Mammary epithelial cell (primary cell): ENCODE measurements at places on chromosomes 3 and 15.

DNA sequence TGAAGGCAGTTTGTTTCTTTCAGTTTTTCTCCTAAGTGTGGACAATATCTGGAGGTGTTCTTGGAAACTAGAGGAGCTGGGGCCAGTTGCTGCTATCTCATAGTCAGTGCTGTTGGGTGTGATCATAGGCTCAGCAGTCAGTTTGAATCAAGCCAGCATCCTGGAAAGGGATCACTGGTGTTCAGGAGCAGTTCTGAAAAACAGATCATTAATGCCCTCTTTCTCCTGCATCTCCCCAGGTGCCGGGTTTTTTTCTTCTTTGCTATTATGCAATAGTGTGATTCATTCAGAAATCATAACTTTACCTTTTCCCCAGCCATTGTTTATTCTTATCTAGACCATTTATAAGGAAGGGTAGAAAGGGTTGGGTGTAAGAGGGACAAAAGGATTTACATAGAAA lies 24.0 kb downstream of the LNP1 start:
- peak; percentile 75 for DNase-seq

DNA sequence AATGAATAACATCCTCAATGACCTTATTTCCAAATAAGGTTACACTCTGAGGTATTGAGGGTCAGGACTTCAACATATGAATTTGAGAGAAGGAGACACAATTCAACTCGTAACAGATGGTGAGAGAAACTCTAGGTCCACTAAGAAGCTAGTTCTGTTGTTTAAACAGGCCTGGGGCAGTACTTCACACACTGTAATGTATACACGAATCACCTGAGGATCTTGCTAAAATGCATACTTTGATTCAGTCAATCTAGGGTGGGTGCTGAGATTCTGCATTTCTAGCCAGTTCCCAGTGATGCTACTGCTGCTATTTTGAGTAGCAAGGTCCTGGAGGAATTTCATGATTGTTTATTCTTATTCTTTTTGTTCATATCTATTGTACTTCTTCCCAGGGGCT lies 186.8 kb downstream of the SATB1 start:
- no peak for DNase-seq

DNA sequence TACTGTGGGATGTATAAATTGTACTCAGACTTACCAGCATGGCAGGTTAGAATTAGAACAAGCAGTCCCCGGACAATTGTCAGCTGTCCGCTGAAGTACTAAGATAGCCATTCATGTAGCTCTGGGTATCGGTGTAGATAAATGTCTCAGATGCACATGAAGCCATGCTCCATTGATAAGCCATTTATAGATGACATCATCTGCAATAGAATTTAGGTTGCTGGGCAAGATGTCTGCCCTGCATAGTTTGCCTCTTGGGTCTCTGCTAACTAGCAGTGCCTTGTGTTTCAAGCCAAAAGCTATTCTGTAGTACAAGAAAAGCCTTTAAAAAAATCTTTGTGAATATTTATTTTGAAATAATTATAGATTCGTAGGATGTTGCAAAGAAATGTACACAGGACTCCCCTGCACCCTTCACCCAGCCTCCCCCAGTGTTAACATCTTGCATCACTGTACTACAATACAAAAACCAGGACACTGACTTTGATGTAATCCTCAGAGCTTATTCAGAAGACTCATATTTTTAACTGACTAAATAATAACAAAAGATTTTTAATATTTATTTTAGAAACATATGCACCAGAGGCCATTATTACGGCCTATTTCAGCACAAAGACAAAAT lies 220.6 kb upstream of the THRB start:
- DNase-seq: no peak

DNA sequence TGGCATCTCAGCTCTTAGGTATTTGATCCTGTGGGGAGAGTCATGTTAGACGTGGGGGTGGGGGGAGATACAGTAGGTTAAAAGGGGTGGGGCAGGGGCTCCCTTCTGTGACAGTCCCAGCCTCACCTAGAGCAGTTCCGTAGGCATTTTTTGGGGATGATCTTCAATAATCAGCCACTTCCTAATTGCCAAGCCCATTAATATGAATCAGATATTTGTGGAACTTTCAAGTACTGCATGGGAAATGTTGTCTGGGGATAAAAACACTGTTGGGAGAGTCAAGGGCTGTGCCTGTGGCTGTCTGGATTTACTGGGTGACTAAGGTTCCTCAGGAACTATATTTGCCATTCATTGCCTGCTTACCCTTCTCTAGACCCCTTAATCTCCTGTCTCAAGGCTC lies 9.5 kb downstream of the C3orf52 start:
- no peak for DNase-seq

GRCh38 chr15:48285329-48286214 lies 45.7 kb upstream of the DUT start:
- peak; percentile 63 for DNase-seq

- DNase-seq: no peak
These were observed 91.4 kb upstream of the PRTG start for GRCh38 chr15:55834331-55834730.

DNA sequence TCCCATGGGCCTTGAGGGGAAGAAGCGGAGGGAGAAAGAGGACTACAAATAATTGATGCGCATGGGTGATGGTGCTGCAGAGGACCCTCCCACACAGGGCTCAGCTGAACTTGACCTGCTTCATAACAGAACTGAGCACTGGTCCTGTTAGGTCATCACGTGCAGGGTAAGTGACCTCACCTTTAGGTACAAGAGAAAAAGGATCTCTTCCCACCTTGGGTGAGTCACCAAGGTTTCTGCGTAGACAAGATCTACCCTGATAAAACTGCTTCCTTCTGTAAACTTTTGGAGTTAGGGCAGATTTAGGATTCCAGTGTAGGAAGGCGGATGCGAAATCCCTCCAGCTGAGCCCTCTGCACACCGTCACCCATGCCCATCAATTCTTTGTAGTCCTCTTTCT lies 67.1 kb downstream of the FEM1B start:
- DNase-seq: peak; percentile 69

- DNase-seq: no peak
These were observed 201.6 kb downstream of the CHST2 start for GRCh38 chr3:143321058-143321769.

DNA sequence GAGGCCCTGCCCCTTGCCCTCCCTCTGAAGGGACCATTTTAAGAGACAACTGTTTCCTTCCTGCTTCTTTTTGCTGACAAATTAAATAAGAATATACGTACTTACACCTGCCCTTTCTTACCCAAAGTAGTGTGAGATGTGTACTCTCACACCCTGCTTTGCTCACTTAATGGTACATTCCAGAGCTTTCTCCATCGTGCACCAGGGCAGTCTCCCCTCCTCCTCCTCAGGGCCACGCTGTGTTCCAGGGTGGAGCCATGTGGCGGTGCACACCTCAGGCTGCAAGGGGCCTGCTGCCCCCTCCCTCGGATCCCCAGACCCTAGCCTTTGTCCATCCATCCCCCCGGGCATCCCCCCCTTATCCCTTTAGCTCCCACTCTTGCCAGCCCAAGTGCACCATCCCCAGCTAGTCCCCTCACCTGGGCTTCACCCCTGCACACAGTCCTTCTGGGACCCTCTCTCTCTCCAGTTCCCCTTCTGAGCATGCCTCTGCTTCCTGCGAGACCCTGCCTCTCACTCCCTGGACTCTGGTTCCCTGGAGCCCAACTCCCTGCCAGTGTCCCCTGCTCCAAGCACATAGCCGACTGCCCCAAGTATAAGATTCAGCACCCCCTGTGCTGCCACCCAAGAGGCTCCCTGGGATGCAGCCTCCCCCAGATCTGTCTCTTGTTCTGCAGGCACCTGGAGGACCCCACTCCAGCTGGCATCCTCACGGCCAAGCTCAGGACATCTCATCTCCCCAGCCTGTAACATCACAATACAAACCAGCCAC lies 89.5 kb upstream of the IQSEC1 start:
- DNase-seq: no peak

DNA sequence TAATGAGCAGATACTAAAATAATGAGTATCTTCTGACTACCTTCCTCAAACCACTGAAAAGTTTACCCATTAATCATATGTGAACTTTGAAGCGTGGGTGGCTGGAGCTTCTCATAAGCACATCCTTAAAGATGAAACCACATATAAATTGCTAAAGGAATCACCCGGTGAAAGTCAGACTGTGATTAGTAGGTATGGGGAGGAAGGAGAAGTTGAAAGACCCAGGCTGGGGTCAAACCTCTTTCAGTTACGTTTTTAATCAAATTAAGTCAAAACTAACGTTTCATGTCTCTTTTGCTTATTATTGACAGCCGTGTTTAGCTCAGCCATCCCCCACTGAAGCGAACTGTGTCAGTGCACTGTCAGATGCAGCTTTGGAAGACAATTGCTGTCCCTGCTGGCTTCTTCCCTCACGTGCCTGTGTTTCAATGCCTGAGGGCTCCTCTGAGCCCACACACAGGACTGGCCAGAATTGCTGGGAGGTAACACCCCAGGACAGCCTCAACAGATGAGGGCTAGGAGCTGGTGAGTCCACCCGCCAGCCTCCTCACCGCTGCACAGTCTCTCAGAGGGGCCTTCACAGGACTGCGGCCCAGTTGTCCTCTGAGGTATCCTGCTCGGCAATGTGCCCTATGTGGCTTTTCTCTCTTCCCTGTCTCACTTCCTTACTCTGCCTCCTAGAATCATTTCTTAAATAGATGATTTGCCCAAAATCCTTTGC lies 29.3 kb upstream of the SH3BP5 start:
- peak; percentile 83 for DNase-seq

GRCh38 chr3:58256511-58256910 lies 18.9 kb downstream of the ABHD6 start:
- no peak for DNase-seq

- peak; percentile 62 for DNase-seq
These were observed at the start of gene PEX5L for GRCh38 chr3:180036671-180037455. TSS of gene PEX5L (minus strand) at chr3:180036937. CDS start at chr3:180036599, 338 bp downstream.

DNA sequence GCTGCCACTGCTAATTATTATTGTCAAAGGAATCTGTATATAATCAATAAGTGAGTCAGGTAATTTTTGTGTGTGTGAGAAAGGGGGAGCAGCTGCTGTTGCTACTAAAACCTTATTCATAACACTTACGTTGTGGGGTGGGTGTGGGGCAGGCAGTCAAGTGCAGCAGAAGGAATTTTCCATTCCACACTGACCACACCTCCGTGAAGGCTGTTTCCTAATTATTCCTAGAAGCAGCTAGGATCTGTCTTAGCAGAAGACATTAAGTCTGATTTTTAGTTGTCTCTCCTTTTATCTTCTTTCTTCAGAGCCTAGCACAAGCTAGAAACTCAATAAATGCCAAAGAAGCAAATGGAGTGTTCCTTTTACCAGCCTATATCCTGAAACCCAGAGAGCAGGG lies 4.0 kb upstream of the U2SURP start:
- no peak for DNase-seq

DNA sequence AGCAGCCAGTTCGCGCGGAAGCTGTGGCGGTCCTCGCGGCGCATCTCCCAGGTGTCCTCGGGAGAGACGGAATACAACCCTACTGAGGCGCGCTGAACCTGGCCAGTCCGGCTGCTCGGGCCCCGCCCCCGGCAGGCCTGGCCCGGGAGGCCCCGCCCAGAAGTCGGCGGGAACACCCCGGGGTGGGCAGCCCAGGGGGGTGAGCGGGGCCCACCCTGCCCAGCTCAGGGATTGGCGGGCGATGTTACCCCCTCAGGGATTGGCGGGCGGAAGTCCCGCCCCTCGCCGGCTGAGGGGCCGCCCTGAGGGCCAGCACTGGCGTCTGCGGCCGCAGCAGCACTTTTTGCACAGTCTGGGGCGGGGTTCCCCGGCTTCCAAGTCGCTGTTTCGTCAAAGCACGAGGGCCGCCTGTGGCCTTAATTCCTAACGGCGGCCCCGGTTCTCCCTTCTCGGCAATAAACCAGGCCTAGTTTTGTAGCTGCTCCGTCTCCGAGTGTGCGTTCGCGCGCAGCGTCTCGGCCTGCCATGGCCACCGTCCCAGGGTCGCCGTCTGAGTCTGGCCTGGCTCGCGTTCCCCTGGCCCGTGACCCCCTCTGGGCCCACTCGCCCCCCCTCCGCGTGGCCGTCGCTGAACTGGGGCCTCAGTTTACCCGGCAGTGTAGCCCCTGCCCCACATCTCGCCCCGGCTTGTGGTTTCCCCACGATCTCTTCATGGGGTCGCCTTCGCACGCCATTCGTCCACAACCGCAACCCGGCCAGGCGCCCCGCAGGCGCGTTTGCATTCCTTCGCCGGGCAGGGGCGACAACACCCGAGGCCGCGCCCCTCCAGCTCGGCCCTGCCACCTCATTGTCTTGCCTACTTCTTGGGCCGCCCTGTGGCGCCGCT lies 30.0 kb downstream of the NBEAL2 start:
- DNase-seq: peak; percentile 20

DNA sequence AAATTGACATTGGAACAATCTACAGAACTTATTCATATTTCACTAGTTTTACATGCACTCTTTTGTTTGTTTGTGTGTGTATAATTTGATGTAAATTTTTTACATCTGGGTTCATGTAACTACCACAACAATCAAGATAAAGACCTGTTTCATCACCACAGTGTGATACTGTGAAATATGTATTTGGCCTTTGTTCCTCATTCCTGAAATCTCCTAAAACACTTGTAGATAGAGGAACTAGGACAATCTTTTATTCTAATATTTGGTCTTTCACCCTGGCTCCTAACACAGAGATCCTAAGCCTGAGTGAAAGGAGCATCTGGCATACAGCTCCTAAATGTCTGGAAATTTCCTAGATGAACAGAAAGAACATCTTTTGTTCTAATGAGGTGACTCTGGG lies 155.0 kb upstream of the GPR149 start:
- no peak for DNase-seq

DNA sequence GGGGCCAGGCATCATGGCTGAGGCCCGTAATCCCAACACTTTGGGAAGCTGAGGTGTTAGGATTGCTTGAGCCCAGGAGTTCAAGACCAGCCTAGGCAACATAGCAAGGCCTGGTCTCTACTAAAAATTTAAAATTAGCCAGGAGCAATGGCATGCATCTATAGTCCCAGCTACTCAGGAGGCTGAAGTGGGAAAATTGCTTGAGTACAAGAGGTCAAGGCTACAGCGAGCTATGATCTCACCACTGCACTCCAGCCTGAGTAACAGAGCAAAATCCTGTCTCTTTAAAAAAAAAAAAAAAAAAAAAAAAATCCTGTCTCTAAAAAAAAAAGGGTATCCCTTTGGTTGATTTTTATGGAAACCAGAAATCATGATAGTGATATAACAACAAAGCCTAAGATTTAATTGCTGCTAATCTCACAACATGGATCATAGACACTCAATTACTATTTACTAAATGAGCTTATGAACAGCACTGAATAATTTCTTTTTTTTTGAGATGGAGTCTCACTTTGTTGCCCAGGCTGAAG lies 12.1 kb downstream of the PCLAF start:
- no peak for DNase-seq

DNA sequence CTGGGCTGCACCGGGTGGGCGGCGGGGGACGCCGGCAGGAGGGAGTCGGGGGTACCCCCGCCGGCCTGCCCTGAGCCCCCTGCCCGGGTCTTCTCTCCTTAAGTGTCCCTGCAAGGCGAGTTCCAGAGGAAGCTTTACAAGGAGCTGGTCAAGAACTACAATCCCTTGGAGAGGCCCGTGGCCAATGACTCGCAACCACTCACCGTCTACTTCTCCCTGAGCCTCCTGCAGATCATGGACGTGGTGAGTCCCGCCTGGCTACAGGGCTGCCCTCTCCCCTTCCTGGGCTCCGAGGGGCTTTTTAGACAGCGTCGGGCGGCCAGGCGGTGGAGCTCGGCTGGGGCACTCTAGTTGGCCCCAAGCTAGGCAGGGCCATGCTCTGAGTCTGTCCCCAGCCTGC lies 480 bp downstream of the CHRNA7 start:
- no peak for DNase-seq
